CD4-positive, alpha-beta T cell treated with Interferon alpha-2 for 1 hour (primary cell): ENCODE measurements at places on chromosomes 6 and 20.

DNA sequence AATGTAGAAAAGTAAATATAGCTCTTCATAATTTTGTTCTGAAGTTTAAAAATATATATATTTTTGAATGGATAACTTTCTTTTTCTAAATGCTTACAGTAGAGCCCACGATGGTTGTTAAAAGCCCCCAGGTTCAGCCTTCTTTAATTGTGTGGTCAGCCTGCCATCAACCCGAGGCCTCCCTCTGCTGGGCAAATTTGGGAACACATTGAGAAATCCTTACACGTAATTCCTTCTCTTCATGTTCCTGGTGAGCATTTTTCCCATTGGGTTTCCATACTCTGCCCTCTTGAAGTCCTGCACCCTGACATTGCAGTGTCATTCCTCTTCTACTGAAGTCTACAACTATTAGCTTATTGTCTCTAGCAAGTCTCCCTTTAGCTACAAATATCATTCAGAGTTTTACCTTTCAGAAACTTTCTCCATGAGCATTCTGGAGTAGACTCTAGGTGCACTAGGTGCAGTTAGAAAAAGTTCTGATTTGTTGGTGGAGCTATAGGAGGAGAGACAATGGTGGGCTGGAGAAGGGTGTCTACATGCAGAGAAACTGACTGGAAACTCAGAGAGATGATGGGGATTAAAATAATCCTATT, 40.6 kb downstream of the TRIM38 start:
- peak; percentile 39 for DNase-seq

DNA sequence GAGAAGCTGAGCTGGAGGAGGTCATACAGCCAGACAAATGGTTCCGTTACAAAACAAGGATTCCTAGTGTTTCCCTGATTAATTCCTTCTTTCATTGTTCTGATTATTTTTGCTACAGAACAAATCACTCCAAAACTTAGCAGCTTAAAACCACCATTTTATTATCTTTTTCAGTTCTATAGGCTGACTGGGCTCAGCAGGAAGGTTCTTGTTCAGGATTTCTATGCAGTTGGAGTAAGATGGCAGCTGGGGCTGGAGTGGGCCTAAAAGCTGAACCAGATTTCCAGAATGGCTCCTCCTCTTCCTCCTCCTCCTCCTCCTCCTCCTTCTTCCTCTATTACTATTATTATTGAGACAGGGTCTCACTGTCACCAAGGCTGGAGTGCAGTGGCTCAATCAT, 112.2 kb upstream of the SHLD1 start:
- no peak for DNase-seq

DNA sequence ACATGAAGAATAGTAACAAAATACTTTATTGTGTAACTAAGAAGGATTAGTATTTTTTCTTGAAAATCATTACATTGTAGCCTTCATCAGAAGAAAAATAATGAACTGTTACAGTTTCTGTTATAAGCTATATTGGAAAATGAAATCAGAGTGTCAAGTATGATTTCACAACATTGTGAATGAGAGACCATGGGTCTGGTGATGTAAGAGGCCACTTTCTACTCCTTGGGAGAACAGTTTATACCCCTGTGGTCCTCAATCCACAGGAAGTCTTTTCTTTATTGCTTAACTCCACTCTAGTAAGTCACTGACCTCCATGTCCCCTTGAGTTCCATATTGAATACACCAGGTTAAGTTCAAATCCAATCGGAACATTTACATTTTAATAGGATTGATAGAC, 218.7 kb upstream of the FERMT1 start:
- DNase-seq = no peak

- peak; percentile 45 for DNase-seq
Observed at GRCh38 chr6:158815907-158816306, 3.3 kb downstream of the EZR start.

DNA sequence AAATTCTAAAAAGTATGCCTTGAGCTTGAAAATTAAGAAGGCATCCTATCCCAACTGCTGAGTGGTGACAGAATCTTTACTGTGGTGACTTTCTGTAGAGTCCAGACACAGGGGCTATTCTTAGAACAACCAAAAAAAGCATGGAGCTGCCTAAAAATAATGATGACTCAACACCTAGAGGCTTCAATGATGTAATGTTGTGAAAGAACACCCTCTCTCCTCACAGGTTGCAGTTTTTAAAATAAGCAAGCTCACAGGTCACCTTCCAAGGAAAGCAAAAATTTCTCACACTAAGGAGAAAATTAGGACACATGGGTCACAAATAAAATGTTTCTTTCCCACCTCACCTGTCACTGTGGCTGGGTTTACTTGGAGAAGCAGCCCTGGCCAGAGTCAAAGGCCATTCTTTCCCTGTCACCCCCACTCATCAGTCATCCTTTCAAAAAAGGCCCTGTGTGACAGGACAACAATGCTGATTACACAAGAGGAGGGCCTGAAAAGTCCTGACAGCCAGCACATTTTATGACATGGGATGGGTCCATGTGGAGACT, 53.5 kb downstream of the RCAN2 start:
- no peak for DNase-seq

DNA sequence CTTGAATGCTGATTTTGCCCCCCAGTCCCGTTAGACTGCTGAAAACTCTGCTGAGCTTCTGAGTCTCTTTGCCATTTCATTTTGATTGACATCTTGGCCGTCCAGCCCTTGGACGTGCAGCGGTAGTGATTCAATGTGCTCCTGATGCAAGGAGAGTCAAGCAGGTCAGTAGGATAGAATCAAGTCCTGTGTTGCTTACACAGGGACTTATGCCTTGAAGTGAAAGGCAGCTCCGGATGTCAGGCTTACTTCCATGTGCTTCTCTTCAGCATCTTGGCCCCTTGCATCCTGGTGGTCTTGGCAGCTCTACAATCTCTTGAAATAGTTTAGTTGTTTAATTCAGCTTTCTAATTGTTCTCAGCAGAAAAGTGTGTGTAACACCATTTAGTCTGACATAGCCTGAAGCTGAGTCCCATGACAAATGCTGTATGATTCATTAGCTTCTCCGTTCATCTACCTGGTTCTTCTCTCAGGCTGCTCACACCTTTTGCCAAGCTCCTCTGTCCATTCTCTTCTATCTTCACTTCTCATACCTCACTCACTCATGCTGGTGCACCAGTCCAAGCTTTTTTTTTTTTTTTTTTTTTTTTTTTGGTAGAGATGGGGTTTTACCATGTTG, 76.0 kb downstream of the EZR start:
- DNase-seq = no peak

DNA sequence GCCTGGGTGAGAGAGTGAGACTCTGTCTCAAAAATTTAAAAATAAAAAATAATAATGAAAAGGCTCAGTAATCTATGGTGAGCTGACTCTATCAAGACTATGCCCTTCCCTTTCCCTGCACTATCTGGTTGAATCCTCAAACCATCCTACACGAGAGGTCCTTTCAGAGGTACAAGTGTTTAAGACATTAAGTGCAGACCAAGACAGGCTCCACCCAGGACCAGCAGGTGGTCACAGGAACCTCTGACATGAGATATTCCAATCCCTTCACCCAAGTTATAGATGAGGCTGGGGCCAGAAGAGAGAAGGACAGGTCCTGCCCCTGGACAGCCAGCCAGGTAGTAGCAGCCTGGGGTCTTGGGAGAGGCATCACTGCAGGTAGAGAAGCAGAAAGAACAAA, 182.6 kb downstream of the NFATC2 start:
- DNase-seq = no peak

DNA sequence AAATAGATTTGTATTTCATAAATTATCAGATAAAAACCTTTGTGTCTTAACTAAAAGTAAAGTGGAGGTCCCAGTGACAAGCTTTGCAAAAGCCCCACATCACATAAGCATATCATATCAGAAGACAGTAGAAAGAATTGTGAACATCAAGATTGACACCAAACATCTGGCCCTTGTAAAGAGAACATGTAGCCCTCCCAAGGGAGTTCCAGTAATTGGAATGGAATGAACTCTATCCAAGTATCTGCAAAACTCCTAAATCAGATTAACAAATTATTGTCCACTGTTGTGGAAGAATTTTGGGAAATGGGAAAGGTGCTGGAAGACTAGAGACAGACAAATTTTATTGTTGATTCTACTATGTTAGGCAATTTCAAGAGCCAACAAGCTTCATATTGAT, 268.8 kb downstream of the KCNQ5 start:
- DNase-seq = no peak

DNA sequence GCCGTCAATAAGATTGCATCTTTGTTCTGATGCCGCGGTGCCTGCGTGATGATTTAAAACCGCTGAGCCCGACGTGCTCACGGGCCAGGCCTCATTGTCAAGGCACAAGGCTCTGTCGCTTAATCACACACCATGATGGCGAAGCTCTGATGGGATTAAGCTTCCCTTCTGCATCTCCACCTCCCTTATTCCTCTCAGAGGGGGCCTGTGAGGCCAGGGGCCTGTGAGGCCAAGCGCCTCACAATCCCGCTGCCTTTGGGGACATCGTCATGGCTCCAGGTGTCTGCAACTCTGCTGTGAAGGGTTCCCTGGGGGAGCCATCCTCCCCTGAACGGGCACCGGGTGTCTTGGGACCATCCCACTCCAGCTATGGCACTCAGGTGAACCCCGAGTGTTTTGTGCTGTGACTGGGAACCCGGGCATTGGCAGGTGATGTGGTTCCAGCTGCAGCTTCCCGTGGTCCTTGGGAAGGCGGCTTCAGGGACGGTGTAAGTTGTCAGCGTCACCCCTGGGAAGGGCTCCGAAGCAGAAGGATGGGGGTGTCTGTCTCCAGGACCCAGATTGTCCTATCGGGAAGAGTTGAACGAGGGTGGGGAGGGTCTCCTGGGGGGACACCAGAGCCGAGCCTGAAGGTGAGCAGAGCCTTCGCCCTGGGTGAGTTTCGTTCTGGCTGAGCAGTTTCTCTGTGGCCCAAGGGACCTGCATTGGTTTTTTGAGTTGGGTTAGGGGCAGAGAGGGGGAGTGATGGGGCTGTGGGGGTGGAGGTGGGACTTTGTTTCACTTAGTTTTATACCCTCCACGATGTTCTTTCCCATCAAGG, 18.0 kb upstream of the BHLHE23 start:
- no peak for DNase-seq

GRCh38 chr6:16270178-16270794, 31.9 kb downstream of the GMPR start:
- no peak for DNase-seq

DNA sequence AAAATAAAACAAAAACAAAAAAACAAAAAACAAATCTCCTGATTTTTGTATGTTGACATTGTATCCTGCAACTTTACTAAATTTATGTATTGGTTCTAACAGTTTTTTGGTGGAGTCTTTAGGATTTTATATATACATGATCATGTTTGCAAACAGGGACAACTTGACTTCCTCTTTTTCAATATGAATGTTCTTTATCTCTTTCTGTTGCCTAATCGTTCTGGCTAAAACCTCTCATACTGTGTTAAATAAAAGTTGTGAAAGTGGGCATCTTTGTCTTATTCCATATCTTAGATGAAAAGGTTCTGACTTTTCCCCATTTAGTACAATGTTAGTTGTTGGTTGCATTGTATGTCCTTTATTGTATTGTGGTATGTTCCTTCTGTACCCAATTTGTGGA, 261.7 kb upstream of the NOX3 start:
- DNase-seq = no peak

- DNase-seq = no peak
Observed at GRCh38 chr6:33781131-33781975, 7.6 kb downstream of the LEMD2 start.

- DNase-seq = no peak
Observed at GRCh38 chr6:549906-550305, 107.0 kb downstream of the HUS1B start.

- DNase-seq = no peak
Observed at GRCh38 chr20:64119301-64119680, 11.9 kb upstream of the NPBWR2 start.

DNA sequence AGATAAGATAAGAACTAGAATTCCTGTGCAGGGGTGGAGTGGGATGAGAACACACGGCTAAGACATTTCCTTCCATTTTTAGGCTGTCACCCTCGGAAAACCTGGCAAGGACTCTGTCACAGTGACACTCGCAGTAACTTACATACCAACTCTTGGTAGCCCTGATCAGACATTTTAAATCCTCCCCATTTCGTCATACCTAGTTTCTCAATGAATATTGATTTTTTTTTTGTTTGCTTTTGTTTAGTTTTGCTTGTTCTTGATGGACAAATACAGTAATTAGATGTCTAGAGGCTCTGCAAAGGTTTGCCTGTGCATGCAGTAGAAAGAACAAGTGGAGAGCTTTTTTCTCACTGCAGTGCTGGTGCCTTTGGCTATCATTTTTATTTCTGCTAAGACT, 213.0 kb upstream of the FAM83B start:
- no peak for DNase-seq

DNA sequence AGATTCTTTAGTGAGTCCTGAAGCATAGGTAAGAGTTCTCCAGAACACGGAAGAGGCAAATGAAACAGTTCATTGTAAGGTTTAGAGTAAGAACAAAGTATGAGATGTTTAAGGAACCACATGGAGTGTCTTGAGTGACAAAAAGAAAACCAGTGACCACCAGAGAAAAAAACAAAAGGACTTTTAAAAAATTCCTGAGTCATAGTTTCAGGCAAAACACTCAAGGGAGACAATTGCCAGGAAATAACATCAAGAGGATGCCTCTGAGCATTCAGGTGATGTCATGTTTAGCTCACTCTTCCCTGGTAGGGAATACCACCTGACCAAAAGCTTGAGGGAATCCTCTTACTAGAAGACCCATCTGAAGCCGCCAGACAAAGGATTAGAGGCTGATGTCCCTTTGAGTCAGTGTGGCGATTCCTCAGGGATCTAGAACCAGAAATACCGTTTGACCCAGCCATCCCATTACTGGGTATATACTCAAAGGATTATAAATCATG, 110.3 kb downstream of the COL19A1 start:
- DNase-seq = no peak

DNA sequence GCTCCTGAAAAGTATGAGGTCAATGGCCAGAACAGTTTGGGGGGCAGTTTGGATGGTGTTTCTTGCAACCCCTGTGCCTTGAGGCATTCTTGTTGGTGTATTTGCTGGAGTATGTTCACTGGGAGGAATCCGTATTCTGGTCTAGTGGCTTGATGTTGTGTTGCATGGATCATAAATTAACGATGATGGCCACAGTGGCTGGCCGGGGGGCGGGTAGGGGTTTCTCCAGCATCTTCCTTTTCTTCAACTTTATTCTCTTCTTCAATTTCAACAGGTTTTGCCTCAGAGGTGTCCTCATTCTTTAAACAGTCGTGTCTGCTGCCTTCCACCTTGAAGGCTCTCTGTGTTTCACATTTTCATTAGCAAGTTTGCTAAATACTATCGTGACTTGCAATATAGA, 43.0 kb upstream of the THBS2 start:
- no peak for DNase-seq

DNA sequence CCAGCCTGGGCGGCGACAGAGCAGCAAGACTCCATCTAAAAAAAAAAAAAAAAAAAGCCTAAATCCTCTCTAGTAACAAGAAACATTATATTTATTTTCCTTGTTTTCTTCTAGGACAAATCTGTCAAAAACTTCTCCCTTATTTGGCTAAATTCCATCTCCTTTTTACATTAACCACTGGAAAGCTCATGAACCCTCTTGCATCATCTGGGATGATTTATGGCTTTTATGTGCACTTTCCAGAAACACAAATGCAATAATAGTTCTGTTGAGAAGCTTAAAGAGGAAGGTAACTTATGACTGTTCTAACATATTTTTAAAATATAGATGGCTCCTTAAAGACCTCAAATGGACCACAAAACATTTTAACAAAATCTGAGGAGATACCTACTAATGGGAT, 526.1 kb upstream of the SPTLC3 start:
- DNase-seq = no peak
